GM04503 (cell line): ENCODE measurements at places on chromosomes 1 and 21.
A peak's percentile ranks its signal among the peaks of the same experiment; 100 is the strongest.

DNA sequence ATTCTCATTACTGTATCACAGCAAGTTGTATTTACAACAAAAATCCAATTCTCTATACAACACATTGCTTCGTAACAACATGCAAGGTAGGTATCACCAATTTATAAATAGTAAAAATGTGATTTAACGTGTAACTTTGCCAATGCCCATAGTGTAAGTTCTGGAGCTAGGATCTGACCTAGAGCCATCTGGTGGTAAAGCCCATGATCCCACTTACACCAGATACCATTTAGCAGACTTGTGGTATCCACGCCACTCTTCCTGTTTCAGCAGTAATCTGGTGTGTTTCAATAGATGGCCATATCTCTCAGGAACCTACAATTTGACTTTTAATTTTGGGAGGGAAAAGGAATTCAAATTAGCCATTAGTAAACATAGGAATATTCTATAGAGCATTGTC, 10.2 kb downstream of the SETSIP start:
- no peak for DNase-seq

DNA sequence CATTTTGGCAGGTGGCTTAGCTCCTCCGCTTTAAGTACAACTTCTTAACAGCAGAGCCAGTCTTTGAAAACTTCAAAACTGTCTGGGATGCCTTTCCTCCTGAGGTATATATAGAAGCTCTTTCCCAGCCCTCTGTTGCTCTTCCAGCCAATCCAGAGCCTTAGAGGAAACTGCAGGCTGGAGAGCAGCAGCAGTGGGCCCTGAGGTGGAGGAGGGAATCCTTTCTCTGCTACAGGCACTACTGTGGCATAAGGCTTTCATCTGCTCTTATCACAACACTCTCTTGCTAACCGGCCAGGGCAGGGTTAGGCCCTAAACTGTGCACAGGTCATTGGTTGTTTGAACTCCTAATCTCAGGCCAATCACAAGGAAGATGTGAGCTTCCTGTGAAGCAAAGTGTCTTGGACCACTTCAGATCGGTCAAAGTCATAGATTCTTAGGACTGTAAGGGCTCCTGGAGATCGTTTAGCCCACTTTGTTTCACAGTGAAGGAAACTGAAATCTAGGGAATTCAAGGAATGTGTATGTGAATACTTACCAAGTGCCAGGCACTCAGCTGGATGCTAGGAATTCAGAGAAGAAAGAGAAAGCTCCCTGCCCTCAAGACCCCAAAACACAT, at the start of gene RGS5:
Gene RGS5 (minus strand): TSS at position 84 of the 619 bp plus-strand sequence. CDS start 81 bp downstream, at position 3.
- no peak for DNase-seq

- DNase-seq: peak; percentile 31
These were observed 34.0 kb upstream of the SLC45A3 start for GRCh38 chr1:205714190-205714905.

GRCh38 chr1:192579010-192579738, 3.6 kb downstream of the RGS1 start:
- no peak for DNase-seq

GRCh38 chr1:30523055-30524020, 200.0 kb downstream of the MATN1 start:
- DNase-seq: peak; percentile 94

- DNase-seq: no peak
These were observed 28.6 kb downstream of the PTPRU start for GRCh38 chr1:29264773-29265389.

DNA sequence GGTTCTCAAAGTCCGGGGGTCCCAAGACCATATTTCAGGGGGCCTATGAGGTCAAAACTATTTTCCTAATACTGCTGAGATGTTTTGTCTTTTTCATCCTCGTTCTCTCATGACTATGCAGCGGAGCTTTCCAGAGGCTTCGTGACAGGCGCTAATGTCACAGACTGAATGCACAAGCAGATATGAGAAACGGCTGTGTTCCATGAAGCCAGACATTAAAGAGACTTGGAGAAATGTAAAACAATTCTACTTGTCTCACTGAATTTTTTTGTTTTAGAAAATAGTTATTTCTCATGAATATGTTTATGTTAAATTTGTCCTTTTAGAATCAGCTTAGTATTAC, 10.3 kb downstream of the PIGP start:
- DNase-seq: no peak

DNA sequence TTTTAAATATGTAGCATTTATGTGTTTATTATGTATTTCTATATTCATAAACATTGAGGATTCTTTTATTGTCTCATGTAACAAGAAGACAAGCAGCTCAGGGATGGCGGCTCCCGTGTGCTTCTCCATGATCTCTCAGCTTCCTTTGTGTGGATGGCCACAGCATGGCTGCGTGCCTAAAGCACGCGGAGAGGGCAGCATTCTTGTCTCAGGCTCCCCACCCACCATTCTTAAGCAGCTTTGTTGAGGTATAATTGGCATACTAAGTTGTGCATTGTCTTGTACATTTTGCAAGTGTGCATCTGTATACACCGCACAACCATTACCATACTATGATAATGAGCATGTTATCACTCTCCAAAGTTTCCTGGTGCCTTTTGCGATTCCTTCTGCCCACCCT, 81.6 kb downstream of the CAMTA1 start:
- DNase-seq: no peak

GRCh38 chr21:22516230-22516629, 1518.0 kb downstream of the NCAM2 start:
- DNase-seq: no peak

DNA sequence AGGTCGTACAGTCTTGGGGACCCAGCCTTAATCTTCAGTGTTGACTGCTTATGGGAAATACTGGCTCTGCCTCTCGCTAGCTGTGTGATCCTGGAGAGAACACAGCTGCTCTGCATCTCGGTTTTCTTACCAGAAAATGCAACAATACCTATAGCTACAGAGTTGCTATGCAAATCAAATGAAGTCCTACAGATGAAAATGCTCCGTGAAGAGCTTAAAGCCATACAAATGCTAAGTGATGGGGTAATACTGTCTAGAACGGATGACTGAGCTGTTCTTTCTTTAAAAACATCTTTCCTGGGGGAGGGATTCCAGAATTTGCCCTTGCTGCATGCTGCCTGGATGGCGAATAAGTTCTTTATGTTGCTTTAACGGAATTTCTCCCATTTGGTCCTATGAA, 132.0 kb downstream of the ZBTB18 start:
- DNase-seq: no peak

DNA sequence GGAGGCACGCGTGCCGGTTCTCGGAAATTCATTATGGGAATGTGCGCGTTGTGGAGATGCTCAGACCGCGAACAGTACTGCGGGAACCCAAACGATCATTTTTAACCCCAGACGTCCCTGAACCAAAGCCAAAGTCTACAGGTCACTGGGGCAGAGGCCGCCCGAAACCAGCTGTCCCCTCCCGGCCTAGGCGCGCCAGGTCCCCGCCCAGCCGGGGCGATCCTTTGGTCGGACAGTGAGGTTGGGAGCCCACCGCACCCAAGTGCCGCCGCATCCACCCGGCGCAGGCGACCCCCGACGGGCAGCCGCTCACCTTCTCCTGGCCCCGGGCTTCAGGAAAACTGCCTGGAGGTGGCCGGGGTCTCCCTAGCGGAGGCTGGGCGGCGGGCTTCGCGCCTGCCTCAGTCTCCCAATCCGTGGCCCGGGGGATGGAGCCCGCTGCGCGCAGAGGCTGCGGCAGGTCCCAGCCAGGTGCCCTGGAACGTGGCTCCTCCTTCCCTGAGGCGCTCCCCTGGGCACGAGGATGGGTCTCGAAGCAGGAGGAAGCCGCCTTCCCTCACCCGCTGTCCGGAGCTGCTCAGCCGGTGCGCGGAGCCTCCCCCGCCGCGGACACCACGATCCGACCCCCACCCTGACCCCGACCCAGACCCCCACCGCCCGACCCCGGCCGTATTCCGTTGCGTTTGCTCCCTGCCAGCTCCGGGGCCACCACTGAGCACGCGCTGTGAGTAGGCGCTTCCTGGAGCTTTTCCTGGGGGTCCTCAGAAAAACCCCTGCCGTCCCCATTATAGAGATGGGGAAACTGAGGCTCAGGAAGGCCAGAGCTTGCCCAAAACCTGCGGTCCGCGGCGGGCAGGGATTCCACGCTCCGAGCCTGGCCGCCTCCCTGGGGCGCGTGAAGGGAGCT, 8.1 kb upstream of the SLX9 start:
- no peak for DNase-seq

GRCh38 chr1:23434260-23434775, 9.8 kb upstream of the TCEA3 start:
- DNase-seq: no peak

GRCh38 chr1:5477716-5478115, 514.5 kb downstream of the NPHP4 start:
- DNase-seq: no peak

DNA sequence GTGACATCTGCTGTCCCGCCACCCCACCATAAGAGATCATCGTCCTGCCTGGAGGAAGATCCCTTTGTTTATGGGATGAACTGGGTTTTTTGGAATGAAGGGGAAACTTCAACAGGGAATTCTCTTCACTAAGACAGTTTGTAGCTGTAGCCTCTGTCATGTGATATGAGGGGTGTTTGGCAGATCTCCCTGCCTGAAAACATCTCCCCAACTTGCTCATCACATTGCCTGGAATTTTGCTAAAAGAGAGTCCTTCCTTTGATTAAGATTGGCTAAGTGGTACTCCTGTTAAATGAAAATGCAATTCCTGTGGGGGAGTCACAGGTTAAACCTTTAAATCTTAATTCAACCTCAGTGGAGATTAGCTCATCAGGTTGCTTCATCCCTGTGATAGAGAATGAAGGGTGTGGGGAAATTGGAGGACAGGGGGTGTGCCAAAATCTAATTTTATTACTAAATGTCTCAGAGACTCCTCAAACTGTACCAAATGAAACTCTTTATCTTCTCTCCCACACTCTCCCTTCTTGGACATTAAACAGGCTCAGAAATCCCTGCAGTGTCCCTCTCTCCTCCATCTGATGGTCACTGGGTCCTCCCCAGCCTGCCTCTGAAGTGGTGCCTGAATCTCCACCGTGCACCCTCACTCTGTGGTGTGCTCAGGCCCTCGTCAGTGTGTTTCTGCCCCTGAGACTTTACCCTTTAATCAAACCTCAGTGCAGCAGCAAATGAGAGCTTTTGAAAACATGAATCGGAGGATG, 54.8 kb downstream of the IER5 start:
- DNase-seq: no peak

DNA sequence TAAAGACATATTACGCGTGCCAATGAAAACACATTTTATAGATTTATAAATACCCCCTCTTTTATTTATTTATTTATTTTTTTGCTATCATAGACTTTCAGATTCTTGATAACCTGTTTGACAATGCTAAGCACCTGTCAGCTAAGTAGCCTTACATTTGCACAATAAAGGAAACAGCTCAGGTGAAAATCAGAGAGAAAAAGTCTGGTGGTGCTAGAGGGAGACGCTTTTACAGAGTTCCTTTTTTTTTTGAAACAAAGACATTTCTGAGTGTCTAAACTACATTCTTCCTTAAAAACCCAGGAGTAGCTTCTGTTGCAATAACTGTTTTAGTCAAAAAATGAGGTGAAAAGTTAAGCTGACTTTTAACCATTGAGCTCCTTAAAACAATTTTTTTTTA, 1611.6 kb downstream of the NCAM2 start:
- no peak for DNase-seq

DNA sequence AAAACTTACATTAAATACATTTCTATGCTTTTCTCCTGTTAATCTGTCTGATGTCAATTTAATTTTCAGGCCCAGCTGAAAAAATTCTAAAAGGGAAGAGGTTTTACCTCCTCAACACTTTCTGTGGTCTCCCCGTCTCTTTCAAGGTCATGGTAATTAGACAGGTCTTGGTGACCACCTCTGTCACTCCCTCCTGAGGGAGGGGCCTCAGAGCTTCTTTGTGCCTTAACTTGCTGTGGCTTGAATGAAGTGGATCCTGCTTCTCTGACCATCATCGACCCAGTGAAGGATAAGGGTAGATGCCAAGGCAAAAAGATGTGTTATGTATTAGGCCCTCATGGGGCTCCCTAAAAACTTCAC, 40.8 kb upstream of the OSBPL9 start:
- DNase-seq: no peak

GRCh38 chr21:26138615-26139257, 31.8 kb downstream of the APP start:
- DNase-seq: no peak

DNA sequence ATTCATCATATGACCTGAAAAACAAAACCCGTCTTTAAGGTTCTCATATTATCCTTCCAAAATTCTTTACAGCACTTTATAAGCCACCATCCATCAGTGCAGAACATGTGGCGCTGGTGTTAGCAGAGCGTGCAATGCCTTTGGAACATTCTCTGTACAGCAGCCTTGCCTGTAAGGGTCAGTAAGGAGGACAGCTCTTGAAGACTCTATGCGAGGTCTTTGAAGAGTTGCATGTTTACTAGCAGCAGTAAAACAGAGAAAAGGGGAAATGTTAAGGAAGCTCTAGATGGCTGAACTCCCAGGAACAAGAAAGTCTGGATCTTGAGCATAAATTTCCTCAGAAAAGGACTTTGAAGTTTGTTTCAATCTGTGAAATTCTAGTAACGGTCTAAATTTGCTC, 365.6 kb downstream of the DUSP10 start:
- DNase-seq: no peak

- no peak for DNase-seq
These were observed 212.7 kb downstream of the PTBP2 start for GRCh38 chr1:96934282-96934681.

- DNase-seq: no peak
These were observed 31.8 kb downstream of the SIPA1L2 start for GRCh38 chr1:232598133-232598532.

DNA sequence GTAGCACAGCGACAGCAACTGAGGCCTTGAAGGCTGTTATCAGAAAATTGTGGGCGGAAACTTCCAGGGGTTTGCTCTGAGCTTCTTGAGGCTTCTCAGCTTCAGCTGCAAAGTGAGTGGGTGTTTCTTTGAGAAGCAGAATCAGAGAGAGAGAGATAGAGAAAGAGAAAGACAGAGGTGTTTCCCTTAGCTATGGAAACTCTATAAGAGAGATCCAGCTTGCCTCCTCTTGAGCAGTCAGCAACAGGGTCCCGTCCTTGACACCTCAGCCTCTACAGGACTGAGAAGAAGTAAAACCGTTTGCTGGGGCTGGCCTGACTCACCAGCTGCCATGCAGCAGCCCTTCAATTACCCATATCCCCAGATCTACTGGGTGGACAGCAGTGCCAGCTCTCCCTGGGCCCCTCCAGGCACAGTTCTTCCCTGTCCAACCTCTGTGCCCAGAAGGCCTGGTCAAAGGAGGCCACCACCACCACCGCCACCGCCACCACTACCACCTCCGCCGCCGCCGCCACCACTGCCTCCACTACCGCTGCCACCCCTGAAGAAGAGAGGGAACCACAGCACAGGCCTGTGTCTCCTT, at the start of gene FASLG:
Gene FASLG (plus strand): TSS at position 233 of the 583 bp plus-strand sequence. CDS start 99 bp downstream, at position 332.
- no peak for DNase-seq

DNA sequence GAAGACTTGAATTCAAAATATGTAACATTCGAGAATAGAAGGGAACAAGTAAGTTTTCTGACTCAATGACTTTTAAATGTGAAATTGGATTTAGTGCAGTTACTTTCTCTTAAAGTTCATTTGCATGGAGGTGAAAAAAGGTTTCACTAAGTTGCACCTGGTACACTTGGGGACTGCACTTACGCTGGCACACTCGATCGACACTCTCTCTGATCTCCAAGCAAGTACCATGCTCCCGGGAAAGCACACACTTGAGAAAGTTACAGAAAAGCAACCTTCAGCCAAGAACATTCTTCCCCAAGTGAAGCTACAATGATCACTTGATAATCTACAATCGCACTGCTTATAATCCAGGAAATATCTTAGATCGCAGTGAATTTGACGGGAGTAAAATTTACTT, 63.1 kb downstream of the COQ8A start:
- DNase-seq: no peak
